Fibroblast of skin of abdomen (primary cell): ENCODE measurements at places on chromosomes 11 and 22.
A peak's percentile ranks its signal among the peaks of the same experiment; 100 is the strongest.

GRCh38 chr11:44943118-44943517 lies 7.6 kb downstream of the TP53I11 start:
- no peak for DNase-seq

GRCh38 chr11:87634331-87634730 lies 540.9 kb downstream of the RAB38 start:
- no peak for DNase-seq

- DNase-seq: no peak
Measured at GRCh38 chr11:68186061-68186460, 27.0 kb downstream of the KMT5B start.

- DNase-seq: no peak
Measured at GRCh38 chr11:27295928-27296327, 67.1 kb downstream of the CCDC34 start.

GRCh38 chr11:7826324-7826723 lies 29.6 kb upstream of the OR5P2 start:
- DNase-seq: no peak

DNA sequence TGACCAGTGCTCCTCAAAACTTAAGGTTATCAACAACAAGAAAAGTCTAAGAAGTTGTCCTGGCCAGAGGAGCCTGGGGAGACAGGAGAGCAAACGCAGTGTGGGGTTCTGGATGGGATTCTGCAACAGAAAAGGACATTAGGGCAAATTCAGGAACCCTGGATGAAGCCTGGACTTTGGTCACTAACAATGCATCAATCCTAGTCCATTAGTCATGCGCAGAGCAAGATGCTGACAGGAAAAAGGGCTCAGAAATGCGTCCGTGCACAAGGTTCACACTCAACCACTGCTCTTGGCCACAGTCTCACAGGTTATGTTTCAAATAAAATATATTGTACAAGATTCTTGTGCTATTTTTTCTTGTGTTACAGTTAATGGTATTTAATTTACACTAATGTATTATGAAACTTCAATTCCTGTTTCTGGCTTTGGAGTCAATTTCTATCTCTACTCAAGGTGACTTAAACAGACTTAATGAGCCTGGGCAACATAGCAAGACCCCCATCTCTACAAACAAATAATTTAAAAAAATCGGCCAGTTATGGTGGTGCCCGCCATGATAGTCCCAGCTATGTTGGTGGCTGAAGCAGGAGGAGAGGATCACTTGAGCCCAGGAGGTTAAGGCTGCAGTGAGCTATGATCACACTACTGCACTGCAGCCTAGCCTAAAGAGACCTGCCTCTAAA lies 13.6 kb downstream of the GNB1L start:
- DNase-seq: no peak

GRCh38 chr11:59145534-59145933 lies 2.9 kb downstream of the FAM111A start:
- peak; percentile 53 for DNase-seq

- DNase-seq: no peak
Measured at GRCh38 chr11:68935516-68936357, 32.0 kb downstream of the IGHMBP2 start.

- DNase-seq: no peak
Measured at GRCh38 chr11:21072558-21072957, 403.2 kb downstream of the NELL1 start.

- DNase-seq: no peak
Measured at GRCh38 chr11:60338053-60338452, 11.0 kb downstream of the MS4A6E start.

- no peak for DNase-seq
Measured at GRCh38 chr22:36106910-36107309, 53.6 kb downstream of the APOL3 start.

DNA sequence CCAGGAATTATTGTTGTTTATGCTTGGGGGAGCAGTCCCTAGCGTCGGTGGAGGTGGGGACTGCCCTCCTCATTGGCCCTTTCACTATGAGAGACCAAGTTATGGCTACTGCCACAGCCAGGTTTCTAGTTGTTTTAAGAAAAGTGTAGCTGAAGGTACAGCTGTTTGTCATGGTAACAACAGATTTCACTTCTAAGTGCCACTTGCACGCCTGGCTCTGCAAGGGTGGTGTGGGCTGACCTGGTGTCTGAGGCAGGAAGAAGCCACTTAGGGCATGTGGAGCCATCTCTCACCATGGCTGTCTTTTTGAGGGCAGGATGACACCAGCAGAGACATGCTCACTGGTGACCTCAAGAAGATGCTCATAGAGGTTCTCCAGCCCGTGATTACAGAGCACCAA lies 46.3 kb upstream of the MPEG1 start:
- no peak for DNase-seq

DNA sequence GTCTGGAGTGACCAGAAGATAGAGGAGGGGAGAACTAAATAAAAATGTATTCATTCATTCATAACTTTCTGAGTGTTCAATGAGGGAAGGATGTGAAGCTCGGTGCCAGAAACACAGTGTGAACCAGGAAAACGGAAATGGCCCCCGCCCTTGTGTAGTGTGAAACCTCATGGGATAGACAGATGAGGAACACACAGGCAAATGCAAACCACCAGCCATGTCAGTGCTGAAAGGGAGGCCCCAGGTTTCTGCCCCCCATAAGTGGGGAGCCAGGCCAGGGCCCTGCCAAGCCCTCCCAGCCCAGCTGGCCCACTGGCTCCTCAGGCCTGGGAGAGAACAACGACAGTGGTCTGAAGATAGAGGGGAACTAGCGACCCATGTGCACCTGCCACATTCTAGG lies 30.5 kb downstream of the LARGE1 start:
- no peak for DNase-seq

DNA sequence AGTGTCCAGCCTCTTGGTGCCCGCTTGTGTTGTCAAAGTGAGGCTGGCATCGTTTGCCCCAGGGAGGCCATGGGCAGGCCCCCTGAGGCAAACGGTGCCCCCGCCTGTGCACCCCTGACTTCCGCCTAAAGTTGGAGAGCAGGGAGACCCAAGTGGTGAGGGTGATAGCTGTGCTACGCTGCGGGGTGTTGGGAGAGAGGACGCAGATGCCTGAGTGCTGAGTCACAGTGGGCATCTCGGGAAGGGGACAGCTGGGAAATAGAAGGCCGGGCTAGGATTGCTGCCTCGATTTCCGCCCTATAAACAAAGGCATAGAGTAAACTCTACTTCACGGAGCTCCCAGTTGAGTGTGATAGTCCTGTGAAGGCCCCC lies 5.8 kb downstream of the GRIK4 start:
- peak; percentile 18 for DNase-seq

GRCh38 chr22:37643225-37643847 lies 3.9 kb downstream of the SH3BP1 start:
- peak; percentile 59 for DNase-seq

DNA sequence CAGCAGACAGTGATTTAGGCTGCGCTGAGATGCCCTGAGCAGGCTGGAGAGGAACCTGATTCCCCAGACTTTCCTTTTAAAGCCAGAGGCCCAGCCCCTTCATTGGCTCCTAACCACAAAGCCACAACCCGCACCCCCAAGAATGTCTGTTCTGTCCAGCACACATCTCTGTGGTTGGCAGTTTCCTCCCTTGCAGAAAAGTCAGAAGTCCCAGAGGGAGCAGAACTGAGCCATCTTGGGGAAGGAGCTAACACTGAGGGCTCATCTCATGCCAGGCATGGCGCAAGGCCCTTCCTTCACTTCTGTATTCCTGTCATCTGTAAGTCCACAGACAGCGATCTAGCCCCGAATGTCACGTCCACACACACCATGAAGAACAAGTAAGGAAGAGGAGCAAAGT lies 97.1 kb upstream of the SYT13 start:
- peak; percentile 72 for DNase-seq

DNA sequence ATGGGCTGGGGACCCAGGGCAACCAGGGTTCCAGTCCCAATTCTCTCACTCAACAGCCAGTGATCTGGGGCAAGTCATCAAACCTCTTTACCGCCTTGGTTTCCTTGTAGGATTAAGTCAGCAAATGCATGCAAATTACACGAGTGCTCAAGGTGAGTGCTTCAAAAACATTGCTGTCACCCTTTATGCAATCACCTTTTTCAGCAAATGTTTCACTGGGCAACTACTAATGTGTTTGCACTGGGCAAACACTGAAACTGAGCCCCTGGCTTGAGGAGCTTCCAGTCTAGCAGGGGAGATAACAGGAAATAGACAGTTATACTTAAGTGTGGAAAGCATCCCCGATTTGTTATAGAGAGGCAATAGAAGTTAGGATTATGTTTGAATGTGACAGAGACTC lies 37.7 kb upstream of the DMC1 start:
- DNase-seq: no peak

- DNase-seq: peak; percentile 86
Measured at GRCh38 chr11:77411717-77412441, 62.0 kb downstream of the PAK1 start.

- DNase-seq: no peak
Measured at GRCh38 chr11:12280199-12280837, 97.1 kb upstream of the PARVA start.

DNA sequence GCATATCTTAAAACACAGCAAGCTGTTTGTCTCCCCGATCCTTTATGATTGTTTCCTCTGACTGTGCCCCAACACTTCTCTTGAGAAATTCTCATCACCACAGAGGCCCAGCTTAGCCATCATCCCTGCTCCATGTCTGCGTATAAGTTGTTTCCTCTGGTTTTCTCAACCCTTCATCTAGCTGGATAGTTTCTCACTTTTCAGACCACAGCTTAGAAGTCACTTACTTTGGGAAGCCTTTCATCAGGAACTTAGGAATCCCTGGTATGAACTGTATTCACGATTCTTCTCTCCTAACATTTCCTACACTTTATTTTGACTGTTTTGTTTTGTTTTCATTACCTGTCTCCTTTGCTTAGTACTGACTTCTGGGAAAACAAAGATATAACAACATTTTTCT lies 295.2 kb downstream of the GUCY1A2 start:
- DNase-seq: no peak

DNA sequence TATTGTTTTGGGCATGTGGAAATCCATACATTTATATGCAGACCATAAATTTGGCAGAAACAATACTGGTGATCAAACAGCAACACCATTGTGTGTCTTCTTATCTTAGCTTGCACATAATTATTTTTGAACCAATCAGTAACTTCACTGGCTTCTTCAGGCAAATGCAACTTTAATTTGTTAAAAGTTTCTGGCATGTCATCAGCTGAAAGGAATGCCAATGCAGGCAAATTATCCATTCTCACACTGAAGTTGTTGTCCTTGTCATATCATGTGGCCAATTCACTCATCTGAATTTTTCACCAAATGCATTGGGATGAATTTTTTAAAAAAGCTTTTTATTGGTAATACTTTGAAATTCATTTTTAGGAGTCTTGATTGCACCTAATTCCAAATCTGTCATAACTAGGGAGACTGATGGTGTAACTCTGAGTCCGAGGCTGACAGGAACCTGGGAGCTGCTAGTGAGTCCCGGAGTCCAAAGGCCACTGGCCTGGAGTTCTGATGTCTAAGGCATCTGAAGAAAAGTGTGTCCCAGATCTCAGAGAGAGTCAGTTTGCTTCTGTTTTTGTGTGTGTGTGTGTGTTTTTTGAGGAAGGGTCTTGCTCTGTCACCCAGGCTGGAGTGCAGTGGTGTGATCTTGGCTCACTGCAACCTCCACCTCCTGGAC lies 17.4 kb upstream of the OR10V1 start:
- DNase-seq: no peak

DNA sequence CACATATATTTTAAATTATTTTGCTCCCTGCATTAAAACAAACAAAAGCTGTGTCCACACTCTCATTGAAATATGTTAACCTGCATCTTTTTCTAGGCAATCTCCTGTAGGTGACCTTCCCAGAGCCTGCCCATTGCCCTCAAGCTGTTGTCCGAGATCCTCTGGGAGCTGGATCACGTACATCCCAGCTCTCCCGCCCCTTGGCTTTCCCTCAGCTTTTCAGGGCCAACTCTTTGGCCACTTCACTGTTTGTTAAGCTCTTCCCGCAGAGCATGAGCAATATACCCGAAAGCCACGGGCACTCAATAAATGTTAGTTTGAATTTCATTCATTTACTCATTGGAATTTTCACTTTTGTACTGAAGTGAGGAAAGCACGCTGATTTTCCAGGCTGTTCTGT lies 32.2 kb downstream of the ELMOD1 start:
- DNase-seq: no peak

- peak; percentile 47 for DNase-seq
Measured at GRCh38 chr11:116177521-116178210, 595.1 kb downstream of the BUD13 start.

- no peak for DNase-seq
Measured at GRCh38 chr11:93131709-93132108, 66.1 kb downstream of the SLC36A4 start.

GRCh38 chr11:134118006-134118405 lies 49.1 kb downstream of the JAM3 start:
- DNase-seq: no peak

DNA sequence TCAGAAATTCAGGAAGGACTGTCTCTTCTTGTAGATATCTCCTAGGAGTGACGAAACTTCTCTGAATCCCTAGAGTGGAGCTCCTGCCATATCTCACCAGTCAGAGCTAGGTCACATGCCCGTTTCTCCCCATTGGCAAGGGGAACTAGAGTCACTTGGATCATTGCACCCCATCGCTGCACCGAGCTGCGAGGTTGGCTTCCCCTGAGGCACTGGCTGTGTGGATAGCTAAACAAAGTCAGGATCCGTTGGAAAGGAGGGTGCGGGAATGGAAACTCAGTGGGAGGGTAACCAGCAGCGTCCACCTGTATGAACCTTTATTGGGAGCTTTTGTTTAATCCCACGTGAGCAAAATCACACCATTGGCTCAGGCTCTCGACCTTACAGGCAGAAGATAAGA lies 283.8 kb downstream of the BRD1 start:
- no peak for DNase-seq

- DNase-seq: no peak
Measured at GRCh38 chr22:25959818-25960774, 209.2 kb upstream of the SEZ6L start.

GRCh38 chr22:48096411-48096810 lies 1334.0 kb downstream of the TBC1D22A start:
- no peak for DNase-seq

GRCh38 chr11:65625628-65626342 lies 10.2 kb downstream of the PCNX3 start:
- DNase-seq: no peak

DNA sequence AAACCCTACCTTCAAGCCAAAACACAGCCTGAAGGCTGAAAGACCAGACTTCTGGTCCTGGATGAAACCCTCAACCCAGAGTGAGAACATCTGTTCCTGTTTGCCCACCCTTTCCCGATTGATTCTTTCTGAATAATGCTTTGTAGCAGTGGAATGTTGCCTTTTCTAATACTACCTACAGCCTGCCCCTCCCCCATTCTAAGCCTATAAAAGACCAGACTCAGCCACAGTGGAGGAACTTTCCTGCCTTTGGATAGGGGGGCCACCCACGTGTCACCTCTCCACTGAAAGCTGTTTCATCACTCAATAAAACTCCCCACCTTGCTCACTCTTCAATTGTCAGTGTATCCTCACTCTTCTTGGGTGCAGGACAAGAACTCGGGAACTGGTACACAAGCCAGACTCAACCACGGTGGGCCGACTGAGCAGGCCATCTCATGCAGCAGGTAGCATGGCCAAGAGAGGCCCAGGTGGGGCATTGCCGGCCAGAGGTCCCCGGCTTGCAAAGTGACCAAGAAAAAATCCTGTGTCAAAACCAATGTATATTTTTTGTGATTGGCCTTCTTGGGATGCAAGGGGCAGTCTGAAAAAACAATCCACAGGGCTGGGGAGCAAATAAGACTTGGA lies 6.6 kb upstream of the APOL6 start:
- DNase-seq: no peak

GRCh38 chr11:99098751-99099150 lies 78.0 kb downstream of the CNTN5 start:
- DNase-seq: no peak
